ENCODE measurements at places on chromosomes 12 and 14.

- DNase-seq = no peak
Observed at GRCh38 chr14:72788255-72788654, 105.6 kb downstream of the DPF3 start.

- DNase-seq = peak; percentile 38
Observed at GRCh38 chr14:85573406-85573805, 43.5 kb downstream of the FLRT2 start.

DNA sequence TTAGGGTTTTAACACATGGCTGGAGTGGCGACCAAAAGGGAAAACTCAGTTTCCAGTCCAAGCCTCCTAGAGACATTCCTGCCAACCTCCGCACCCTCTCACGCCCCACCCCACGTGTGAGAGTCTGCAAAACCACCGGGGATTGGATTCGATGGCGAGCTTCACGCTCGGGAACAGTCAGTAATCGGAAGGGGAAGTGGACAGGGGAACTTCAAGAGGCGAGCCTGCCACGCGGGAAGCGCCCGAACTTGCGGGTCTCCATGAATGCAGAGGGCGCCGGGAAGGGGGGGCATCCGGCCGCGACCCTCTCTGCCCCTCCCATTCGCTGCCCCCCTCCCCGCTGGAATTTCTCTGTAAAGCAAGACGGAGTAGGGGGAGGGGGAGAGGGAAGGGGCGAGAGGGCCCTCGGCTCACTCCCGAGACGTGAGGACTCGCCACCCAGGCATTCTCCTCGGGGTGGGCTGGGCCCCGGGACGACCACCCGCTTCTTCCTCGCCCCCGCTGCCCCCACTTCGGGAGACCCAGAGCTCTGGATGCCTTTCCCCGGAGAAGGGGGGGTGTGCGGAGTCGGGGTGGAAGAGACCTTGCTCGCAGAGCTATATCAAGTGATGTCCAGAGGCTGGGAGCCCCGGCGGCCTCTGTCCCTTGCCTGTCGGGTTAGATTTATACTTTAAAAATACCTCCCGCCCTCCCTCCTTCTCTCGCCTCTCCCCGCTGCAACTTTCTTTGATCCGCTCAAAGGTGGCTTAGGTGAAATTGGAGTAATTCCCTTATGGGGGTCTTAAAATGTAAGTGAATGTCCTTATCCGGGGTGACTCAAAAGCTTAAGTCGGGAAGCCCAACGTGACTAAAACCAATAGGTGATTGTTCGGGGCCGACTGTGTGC is 2.5 kb upstream of the CCND2 start:
- DNase-seq = no peak

- DNase-seq = no peak
Observed at GRCh38 chr12:98741196-98741555, 96.1 kb downstream of the APAF1 start.

DNA sequence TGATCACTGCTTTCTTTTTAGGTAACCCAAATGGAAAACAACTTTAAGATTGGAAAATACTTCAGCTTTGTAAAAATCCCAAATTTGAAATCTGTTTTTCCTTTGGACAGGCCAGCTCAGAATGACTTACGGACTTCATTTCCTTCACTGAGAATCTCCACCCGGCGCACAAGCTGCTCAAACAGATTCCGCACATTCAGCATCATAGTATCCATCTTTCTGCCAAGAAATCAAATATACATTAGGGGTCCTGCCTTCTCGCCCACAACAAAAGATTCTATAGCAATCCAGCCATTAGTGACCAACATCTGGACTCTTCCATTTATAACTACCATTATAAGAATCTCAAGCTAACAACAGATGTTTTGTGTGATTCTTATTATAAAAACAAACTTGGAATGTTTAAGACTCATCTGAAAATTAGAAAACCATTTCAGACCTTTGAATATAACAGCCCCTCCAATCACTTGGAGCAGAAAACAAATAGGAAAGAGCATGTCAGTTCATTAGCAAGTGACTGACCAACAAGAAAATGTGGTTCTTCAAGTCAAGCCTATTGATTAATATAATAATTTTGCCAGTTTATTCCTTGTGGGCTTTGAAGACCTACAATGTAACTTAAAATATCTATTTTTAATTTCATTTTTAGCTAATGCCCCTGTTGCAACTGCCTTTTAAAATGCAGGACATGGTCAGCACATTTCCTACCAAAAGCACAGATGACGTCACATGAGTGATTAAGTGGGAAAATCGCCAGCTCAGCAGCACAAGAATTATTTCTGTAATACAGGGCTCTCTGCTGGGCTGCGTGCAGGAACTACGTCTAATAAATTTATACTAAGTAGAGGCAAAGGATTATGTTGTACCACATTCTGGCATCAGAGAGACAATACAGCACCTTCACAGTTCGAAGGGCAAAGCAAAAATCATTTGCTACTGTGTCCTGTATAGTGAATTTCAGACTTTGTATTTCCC is 8.5 kb downstream of the RACGAP1 start:
- peak; percentile 95 for DNase-seq

- DNase-seq = peak; percentile 48
Observed at GRCh38 chr14:61106959-61107641, 126.1 kb downstream of the SLC38A6 start.

- DNase-seq = peak; percentile 70
Observed at GRCh38 chr12:132904718-132905328, 17.4 kb upstream of the CHFR start.

GRCh38 chr14:57293866-57294837 is 25.4 kb downstream of the AP5M1 start:
- DNase-seq = peak; percentile 54

DNA sequence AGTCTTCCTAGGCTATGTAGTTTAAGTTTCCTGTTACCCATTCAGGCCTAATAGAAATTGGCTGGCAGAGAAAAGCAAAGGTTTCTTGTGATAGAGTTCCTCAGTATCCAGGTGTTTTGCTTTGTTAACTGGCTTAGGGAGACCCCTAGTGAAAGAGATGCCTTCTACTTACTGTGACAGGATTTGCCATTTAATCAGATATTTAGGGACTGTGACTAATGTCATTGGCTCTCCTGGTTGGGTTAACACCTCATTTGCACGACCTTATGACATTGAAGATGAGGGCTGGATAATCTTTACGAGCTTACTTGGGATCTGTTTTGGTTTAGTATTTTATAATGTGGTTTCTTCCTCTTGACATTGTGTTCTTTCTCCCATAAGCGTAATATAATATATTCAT is 5.8 kb downstream of the MON2 start:
- no peak for DNase-seq

GRCh38 chr12:127685931-127686330 is 581.0 kb upstream of the TMEM132C start:
- no peak for DNase-seq

DNA sequence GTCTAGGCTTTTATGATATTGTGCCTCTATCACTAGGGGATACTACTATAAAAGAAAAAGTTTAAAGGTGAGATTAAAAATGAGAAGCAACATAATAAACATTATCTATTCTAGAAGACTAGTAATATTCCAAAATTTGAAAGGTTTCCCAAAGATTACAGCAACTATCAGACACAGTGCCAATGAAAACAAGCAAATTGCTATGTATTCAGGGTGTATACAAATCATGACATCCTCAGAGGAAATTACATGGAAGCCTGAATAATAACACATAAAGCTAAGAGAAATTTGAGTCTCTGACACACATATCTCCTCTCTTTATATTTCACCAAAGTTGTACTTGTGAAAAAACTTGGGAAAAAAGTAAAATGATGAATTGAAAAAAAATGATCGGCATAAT is 327.0 kb downstream of the SEC23A start:
- DNase-seq = no peak

DNA sequence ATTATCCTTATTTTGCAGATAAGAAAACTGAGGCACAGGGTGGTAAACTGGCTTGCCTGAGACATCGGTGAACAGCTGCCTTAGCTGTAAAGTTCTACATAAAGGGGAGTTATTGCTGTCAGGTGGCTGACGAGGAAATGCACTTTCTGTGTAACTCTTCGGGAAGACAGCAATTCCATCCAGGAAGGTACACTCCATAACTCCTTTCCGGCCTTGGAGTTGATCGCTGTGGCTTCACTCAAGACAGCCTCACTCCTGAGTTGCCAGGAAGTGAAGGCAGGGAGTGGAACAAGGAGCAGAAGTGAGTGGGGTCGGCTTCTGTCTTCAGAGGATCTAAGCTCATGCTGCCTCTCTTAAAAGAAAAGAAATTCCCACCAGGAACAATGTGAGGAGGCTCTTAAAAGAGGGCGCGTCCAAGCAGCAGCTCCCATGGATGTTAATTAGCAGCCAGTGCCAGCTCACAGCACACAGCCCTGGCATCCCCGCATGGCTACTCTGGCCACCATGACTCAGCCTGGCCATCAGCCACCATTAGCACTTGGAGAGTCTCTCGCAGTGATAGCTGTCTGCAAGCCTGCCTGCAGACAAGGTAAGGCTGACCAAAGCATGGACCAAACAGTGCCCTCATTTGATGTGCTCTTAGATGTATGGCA is 60.3 kb downstream of the NUAK1 start:
- peak; percentile 30 for DNase-seq

DNA sequence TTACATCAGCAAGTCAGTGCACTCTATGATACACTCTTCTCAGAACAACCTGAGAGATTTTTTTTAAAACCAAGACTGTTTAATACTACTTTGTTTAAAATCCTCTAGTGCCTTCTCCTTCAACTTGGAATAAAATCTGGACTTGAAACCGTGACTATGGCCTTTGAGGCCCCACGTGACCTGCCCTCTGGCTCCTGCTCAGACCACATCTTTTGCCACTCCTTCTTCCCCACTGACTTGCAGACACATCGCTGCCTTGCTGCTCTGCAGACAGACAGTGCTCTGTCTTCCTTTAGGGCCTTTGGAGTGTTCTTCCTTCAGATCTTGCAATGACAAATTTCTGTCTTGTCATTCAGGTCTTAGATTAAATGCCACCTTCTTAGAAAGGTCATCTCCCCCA is 48.5 kb downstream of the TTC8 start:
- DNase-seq = no peak

- no peak for DNase-seq
Observed at GRCh38 chr14:35083530-35084150, 37.6 kb downstream of the FAM177A1 start.

All from choroid plexus epithelial cell (primary cell).